Posterior vena cava (tissue), 2 donors: ENCODE measurements at places on chromosomes 1 and 21. TPM values are rescaled to one million over a fixed set of nuclear protein-coding genes. Genes with fewer than 3 reads are reported as not detected.
A peak's percentile ranks its signal among the peaks of the same experiment; 100 is the strongest.

PLEKHA6 gene
- 13.3 TPM for total RNA-seq

DNA sequence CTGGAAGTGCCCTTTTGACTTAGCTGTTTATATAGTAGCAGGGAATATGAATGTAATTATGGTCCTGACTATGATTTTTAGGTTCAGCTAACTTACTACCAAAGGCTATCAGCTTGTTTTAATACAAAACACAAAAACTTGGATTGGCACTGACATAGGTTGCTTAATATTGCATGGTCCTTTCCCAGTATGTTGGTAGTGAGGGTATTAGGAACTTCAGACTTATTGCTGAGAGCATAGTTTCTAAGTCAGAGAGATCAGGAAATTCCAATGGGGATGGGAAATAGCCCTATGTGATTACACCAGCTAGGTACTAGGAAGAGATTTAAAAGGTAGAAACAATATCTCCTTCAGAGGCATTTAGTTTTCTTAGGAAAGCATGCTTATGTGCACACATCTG, 7.7 kb downstream of the ARID1A start:
- no peak for DNase-seq

DNA sequence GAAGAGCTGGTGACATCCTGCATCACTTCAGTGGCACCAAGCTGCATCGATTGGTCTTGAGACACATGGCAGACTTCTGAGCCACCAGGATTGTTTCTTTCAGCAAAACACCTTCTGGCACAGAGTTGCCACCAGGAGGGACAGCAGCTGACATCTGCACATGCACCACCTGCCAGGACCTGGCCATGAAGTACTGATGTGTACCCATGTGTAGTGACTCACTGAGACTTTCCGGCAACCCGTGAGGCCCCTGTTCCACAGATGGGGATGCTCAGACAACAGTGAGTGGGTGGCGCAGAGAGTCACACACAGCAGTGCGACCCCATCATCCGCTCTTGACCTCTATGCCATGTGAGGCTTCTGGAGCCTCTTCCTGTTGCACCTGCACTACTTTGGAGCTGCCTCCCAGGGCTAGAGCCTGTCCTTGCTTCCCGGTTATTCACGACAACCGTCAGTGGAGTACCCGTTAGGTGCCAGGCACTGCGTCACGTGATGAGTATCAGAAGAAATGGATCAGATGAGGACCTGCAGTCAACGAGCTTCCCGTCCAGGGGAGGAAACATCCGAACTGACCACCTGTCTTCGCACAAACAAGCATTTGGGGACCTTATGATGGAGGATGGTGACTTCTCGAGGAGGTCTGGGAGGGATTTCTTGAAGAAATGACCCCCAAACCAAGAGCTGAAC, 80.5 kb upstream of the VAMP3 start:
- DNase-seq, result no peak

ADAM30 gene
- not detected for total RNA-seq

DNA sequence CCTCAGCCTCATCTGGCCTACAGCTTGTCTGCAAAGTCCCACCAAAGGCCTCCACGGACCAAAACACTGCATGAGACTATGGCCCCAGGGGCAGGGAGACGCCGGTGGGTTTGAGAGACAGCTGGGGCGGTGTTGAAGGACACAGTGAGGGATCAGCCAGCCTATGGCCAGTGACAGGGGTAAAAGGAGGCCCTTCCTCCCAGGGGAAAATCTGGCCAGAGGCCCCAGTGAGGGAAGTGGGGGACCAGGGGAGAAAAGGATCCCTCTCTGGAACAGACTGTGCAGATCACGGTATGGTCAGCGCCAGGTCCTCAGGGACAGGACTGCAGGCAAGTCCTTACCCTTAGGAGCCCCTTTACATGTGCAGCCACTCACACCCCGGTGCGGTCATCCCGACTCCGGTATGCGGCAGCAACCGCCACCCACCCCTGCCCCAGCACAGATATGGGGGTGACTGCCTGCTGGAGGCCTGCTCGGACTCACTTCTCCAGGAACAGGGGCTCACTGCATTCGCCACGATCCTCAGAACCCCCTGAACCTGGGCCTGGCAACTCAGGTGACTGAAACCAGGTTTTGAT, 1.3 kb downstream of the CERS2 start:
- no peak for DNase-seq

DNA sequence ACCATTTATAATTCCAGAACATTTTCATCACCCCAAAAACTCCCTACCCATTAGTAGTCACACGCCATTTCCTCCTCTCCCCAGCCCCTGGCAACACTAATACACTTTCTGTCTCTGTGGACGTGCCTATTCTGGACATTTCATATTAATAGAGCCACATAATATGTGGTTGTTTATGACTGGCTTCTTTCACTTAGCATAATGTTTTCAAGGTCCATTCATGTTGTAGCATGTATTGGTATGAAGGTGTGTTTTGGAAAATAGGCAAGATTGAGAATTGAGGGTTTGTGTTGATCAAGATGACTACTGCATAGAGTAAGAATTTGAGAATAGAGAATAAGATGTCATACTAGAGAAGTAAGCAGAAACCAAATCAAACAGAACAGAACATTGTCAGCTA, 67.5 kb downstream of the ZFYVE9 start:
- no peak for DNase-seq

PRMT6 gene
- total RNA-seq, result 7.4 TPM

DNA sequence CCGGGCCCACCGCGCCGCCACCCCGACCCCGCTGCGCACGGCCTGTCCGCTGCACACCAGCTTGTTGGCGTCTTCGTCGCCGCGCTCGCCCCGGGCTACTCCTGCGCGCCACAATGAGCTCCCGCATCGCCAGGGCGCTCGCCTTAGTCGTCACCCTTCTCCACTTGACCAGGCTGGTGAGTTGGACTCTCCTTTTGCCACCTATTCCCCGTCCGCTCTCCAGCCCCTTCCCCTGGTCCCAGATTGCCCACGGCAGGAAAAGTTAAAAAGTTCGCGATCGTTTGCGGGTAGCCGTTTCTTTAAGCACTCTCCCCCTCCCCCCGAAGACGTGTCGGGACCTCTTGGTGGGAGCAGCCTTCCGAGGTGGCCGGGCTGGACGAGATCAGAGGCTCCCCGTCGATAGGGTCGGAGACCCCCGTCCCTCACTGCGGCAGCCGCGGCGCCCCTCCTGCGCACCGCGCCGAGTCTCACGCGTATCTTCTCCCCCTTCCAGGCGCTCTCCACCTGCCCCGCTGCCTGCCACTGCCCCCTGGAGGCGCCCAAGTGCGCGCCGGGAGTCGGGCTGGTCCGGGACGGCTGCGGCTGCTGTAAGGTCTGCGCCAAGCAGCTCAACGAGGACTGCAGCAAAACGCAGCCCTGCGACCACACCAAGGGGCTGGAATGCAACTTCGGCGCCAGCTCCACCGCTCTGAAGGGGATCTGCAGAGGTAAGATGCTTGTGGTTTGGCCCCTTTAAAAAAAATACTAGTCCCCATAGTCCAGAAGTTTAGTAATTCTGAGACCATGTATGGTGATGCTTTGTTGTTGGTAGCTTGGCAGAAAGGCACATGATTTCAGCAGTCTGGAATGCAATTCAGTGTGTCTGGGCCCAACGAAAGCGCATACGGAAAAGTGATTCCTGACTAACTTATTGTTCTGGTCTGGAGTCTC, 576 bp downstream of the CCN1 start:
- DNase-seq, result peak; percentile 89

DNA sequence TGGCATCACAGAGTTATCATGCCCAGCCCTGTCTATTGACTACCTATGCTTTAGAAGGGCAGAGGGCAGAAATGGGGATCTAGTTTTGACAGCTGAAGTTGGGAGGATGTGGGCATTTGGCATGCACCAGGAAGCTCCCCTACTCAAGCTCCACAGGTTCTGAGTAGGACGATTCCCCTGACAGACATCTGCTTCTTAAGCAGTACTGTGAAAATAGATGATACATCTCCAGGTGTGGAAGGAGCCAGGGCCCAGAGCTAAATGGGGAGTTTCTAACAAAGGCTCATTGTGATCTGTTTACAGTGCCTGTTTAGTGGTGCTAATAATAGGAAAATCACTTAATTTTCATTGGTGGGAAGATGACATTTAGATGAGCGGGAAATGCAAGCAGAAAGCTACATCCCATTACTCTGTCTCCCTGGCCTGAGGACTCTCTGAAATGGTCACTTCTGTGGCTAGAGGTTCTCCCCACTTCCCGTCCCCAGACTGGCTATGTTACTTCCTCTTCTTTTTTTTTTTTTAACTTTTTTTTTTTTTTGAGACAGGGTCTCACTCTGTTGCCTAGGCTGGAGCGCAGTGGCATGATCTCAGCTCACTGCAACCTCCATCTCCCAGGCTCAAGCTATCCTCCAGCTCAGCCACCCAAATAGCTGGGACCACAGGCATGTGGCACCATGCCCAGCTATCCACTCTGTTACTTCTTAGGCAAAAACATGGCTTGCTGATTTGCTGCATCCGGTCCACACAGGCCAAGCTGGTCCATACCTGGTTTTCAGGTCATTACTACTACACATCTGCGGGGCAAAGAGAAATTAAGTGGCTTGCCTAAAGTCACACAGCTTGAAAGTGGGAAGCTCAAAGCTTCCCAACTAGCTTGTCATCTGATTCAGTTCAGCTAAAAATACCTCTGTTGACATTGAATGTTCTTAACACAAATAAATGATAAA, 23.2 kb upstream of the CNIH3 start:
- no peak for DNase-seq

DNA sequence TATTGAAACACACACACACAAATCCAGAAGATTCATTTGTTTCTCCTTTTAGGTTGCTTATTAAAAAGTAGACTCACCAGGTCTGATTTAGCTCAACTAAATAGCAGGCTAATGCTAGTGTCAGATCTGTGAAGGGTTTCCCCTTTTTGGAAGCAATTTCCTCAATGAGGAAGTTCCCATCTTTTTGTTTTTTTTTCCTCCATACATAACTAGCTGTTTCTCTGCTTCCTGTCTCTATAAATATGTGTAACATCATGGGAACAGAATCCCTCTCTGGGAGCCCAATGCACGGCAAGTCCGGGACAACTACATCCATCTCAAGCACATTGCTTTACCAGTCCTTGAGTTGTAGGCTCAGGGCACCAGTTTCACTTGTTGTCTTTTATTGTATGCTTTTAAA, 1421.1 kb downstream of the PLA2G4A start:
- no peak for DNase-seq

FLG2 gene
- not detected for total RNA-seq

DNA sequence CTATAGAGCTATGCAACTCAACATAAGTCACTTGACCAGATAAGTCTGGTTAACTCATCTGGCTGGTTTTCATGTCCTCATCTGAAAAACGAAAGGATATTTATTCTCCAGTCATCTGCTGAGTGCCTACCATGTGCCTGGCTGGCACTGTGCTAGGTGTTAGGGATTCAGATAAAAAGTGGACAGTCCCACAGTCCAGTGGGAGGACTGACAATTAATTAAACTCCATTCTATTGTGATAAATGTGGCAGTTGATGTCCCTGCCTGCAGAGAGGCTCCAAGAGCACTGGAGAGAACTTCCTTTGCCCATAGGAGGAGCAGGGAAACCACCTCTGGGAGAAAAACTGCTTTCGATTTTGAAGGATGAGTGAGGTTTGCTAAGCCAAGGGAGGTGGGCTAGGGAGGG, 5.4 kb downstream of the NUAK2 start:
- DNase-seq, result no peak

GPR52 gene
- total RNA-seq, result 2.6 TPM

GRCh38 chr1:230188826-230189225, 121.8 kb downstream of the GALNT2 start:
- DNase-seq, result no peak

GRCh38 chr1:37255136-37255795, 219.1 kb upstream of the ZC3H12A start:
- no peak for DNase-seq
